ENCODE measurements at places on chromosomes 4 and X.

DNA sequence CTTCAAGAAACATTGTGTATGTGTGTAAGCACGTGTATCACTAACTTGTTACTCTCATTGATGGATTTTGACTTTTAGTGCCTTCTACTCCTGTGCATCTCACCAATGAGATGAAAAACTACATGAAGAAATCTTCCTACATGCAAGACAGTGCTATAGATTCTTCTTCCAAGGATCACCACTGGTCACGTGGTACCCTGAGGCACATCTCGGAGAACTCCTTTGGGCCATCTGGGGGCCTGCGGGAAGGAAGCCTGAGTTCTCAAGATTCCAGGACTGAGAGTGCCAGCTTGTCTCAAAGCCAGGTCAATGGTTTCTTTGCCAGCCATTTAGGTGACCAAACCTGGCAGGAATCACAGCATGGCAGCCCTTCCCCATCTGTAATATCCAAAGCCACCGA lies 86.5 kb downstream of the SLC10A6 start:
- no peak for DNase-seq

DNA sequence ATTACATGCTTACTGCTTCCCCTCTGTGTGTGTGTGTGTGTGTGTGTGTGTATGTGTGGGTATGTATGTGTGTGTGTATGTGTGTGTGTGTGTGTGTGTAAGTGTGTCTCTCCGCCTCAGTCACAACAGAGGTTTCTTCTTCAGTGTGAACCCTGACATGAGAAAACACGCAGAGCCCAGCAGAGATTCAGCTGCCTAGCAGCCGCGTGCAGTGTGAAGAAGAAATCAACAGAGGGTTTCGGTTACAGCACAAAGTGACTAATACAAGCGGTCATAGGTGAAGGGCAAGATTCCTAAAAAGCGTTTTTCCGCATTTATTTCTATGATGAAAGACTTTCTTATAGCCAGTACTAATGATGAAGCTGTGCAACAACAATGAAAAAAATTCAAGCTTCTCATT lies 55.3 kb upstream of the ZFP42 start:
- DNase-seq = no peak

DNA sequence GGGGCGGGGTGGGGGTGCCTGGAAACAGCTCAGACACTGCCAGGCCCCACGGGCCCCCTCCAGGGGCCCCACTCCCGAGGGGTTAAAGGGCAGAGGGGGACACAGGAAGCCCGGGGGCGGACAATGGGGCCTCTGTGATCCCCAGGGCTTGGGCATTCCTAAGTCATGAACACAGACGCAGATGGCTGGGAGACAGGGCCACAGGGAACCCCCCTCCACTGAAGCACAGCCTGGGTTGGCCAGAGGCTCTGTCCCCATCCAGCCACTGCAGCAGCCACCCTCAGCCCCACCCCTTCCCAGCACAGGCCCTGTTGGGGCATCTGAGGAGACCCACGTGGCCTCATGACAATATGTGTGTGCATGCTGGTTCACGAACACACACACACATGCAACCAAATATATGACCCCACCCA lies 3.9 kb downstream of the L1CAM start:
- DNase-seq = no peak

DNA sequence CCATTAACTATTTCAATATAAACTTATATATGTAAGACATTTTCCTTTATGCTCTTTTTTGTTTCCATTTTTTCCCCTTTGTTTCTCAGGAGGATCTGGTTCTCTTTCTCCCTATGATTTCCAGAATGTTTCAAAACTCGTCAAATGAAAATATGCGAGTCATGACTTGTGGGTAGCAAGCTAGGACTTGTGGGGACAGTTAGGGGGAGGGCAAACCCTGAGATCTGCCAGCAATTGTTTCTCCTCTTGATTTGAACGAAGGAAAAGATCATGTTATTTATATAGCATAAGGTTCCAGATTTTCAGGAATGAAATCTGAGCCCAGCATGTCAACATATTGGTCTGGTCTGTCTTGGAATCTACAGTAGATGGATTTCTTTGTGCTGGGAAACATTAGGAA lies 28.9 kb upstream of the GPC4 start:
- no peak for DNase-seq

- DNase-seq = peak; percentile 45
Measured at GRCh38 chr4:4859325-4859798, at the start of gene MSX1. TSS of gene MSX1 (plus strand) at chr4:4859665. CDS start at chr4:4859900, 235 bp downstream.

- DNase-seq = no peak
Measured at GRCh38 chr4:140070366-140070765, 83.6 kb downstream of the MAML3 start.

- no peak for DNase-seq
Measured at GRCh38 chrX:71217298-71217697, 5.7 kb upstream of the GJB1 start.

- no peak for DNase-seq
Measured at GRCh38 chr4:92234393-92235176, 69.2 kb upstream of the GRID2 start.

DNA sequence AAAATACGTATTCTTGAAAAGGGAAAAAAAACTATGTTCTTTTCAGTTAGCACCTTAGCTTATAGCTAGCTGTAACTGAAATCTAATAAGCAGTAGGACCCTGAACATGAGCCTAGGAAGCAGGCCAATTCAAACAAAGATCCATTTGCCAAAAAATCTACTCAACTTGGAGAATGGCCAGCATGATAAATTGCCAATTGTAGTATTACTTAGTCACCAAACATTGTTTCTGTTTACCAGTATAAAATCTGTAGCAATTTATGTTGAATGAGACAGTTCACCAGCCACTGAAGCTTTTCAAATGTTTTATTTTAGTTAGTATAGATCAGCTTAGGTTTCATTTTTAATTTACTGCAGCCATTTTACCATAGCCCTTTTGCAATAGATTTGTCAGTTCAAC lies 323.6 kb upstream of the DIPK2B start:
- DNase-seq = no peak

DNA sequence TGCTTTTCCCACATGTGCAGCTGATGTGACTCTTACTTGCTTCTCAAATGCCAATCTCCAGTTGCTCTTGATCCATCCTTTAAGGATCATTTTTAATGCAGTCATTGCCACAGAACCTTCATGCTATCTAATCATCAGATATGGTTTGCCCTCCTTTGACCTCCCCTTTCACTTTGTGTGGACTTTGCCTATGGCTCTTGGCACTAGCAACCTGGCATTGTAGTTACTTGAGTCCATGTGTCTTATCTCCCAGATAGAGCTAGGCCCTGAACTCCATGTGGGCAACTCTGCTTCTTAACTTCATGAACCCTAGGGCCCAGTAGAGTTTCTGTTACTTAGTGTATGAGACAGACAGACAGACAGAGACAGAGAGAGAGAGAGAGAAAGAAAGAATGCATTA lies 41.6 kb downstream of the MTM1 start:
- no peak for DNase-seq

DNA sequence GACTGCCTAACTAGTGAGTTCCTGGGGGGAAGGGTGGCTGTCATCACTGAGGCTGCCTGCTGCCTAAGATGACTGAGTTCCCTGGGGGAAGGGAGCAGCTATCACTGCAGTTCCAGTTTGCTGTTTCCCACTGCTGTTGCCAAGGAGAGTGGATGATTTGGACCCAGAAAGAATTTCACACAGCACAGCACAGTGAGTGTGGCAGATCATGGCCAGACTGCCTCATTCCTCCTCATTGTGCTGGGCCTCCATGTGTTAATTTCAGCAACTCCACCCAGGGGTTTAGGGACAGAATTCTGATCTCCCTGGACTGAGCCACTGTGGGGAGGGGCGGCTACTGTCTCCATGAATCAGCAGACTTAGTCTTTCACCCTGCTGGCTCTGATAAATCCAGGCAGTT lies 125.0 kb downstream of the TEX13C start:
- no peak for DNase-seq

GRCh38 chrX:13371186-13371585 lies 51.3 kb upstream of the ATXN3L start:
- no peak for DNase-seq

DNA sequence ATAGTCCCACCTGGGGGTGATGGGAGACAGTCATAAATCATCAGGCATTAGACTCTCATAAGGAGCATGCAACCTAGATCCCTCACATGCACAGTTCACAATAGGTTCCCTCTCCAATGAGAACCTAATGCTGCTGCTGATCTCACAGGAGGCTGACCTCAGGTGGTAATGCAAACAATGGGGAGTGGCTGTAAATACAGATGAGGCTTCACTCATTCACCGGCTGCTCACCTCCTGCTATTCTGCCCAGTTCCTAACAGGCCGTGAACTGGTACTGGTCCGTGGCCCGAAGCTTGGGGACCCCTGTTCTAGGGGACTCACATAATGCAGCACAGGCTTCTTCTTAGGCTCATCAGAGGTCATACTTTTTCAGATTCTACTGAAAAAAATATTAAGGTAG lies 625.9 kb upstream of the AGA start:
- DNase-seq = no peak

DNA sequence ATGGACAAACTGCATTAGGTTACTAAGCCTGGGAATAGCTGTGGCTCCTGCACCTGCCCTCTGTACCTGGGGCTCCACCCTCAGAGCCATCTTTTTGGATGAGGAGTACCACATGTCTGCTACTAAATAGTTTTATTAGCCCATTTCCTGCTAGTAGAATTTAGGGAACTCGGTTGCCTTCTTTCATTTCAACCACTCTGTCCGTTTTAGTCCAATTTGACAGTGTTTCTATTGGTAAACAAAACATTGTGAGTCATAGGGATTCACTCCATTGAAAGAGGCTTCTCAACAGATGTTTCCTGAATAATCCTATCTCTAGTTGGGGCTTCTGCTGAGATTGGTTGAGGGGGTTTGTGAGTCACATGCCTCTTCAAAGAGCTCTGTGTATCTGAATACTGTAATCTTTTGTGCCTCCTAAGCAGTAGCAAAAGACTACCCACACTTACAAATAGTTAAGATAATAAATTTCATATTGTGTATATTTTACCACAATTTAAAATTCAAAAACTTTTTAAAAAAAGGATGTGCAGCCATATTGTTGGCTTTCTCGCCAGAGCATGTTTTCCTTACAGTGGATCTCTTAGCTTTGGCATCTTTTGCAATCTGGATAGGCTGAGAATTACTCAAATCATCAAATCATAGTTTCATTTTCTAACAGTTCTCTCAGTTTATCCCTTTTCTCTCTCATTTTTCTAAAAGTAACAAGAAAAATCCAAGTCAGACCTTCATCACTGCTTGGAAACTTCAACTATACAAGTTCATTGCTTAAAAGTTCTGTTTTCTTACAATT lies 9.9 kb downstream of the FAM200B start:
- no peak for DNase-seq

DNA sequence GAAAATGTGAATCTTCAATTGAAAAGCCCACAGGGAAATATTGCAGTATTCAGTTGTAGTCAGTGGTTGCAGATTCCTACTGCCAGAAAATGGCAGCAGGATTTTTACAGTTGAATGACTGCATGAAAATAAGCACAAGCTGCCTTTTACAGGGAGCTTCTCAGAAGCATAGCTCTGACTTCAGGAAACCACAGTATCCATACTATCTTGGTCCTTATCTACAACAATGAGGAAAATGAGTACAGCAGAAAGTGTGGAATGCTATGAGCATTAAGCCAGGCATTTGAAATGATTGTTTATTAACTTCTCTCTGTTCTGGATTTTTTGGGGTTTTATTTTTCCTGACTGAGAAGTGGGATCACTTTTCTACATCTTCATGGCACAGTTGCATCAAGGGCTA lies 34.6 kb upstream of the PRRG1 start:
- no peak for DNase-seq

GRCh38 chr4:74081035-74081434 lies 18.0 kb downstream of the CXCL2 start:
- DNase-seq = no peak

DNA sequence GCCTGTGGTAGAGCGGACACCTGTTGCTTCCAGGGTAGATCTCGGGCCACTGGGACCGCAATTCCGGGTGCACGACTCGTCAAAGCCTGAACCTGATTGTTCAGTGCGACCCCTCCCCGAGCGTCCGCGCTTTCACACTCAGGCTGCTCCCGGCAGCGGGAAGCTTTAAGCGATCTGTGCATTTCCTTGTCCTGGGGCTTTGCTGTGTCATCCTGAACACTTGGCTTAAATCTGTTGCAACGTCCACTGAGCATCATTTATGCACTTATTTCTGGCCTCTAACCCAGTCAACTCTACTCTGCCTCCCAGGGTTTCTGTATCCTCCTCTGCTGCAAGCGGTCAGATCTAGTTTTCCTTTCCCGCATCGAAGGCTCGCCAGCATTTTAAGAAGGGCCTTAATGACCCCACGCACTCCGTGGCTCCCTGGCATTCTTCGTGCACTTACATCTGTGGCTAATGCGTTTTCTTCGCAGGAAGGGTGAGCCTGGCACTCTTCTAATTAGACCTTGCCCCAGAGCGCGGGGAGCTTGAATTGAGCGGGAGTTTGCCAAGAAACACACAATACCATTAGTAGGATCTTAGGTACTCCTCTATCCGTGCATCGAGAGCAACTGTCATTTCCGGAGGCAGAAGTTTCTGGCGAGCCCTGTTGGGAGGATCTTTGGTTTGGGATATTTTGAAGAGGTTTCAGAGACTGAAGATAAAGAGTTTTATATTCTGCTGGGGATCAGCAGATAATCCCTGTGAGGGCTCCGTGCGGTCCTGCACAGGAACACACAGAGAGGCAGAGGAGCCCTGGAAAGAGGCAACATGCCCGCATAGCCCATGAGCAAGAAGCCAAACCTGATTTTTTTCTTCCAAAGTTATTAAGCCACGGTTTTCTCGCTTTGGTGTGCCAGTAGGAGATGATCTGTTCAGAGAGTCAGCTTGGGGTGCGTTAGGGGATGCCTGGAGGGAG lies 654 bp upstream of the DDIT4L start:
- no peak for DNase-seq

GRCh38 chr4:47088298-47088697 lies 56.9 kb downstream of the GABRB1 start:
- no peak for DNase-seq

- DNase-seq = no peak
Measured at GRCh38 chr4:3524349-3524748, 7.9 kb downstream of the LRPAP1 start.
